Left ventricle myocardium superior (tissue), 1 donor: ENCODE measurements at places on chromosomes 6 and 20.

GRCh38 chr6:40585651-40586269 is 1.4 kb downstream of the LRFN2 start:
- no peak for DNase-seq

GRCh38 chr6:145562771-145563615 is 172.3 kb downstream of the EPM2A start:
- no peak for DNase-seq

DNA sequence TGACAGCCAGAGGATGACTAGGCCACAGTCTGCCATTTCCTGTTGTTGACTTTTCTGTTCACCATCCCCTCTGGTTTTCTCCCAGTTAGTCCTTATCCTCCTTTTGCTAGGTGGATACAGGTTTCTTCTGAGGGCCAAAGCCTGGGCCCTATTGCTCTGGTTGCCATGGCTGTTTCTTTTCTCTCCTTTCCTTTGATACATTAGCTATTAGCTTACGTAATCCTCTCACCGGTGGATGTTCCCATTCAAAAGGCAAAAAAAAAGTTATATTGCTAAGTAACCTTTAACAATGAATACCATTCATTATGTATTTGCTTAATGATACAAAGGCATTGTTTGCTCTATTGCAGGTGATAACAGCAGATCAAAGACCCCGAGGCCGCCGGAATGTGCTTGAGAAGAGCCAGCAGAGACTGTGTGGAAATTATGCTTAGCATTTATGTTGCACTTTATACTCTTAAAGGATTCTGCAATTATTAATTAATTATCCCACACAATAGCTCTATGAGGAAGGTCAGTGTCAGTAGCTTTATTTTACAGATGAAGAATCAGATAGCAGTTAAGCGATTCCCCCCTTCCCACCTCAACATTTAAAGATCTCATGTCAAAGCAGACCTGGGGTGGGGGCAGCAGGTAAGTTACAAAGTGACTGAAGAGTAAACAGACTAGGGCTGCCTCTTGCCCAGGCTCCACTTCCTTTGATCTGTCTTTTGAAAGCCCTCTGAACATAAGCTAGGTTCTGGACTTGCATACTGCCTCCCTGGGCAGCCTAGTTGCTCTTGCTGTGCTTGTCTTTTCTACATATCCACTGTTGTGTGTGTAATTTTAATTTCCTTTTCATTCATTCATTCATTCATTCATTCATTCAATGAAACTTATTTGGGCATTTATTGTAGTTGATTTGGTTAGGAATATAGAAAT is 14.5 kb upstream of the TFB1M start:
- DNase-seq = no peak

- no peak for DNase-seq
These were observed 24.0 kb upstream of the SERINC1 start for GRCh38 chr6:122495612-122496011.

GRCh38 chr6:33723371-33724085 is 12.0 kb upstream of the UQCC2 start:
- no peak for DNase-seq

GRCh38 chr6:89729818-89730217 is 89.8 kb downstream of the MDN1 start:
- no peak for DNase-seq

DNA sequence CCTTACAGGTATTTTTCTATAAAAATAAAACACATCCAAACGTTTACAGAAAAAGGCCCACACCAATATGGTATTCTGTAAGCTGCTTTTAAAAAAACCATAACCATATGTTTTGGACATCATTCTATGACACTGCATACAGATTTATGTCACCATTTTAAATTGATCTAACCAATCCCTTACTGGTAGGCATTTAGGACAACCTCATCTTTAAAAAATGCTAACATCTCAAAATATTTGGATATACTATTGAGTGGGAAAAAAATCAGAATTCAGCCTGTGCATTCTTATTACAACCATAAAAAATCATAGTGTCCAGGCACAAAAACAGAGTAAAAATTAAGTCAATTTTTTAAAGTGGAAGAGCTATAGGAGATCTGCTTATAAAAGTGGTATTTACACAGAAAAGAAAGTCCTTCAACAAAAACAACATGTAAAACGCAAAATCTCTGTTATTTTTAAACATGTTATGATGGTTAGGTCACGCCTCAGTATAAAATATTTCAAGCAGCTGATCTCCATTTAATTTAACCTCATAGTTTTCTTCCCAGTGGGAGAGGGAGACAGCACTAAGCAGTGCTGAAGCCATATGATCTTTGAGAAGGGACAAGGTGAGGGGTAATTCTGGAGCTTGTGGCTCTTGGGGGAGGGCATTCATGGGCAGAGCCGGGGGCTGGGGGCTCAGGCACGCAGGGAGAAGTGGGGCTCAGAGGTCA is 21.2 kb downstream of the TRAM2 start:
- no peak for DNase-seq

DNA sequence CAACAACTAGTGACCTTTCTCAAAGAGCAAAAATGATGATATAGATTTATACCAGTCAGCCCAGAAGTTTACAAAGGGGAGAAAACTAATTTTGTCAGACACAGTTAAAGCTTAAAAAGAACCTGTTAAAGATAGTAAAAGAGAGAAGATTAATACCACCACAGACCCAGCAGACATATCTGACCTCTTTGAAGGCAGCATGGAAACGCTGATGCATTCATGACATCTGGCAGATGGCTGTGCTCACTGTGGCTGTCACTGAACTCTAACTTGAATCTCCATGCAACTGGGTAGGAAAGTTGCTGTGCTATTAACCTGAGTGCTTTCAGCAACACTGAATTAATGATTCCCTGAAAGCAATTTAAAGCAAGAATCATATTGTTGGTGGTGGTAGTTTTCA is 159.8 kb upstream of the PRDM1 start:
- no peak for DNase-seq

GRCh38 chr20:23444859-23445258 is 5.4 kb downstream of the CSTL1 start:
- no peak for DNase-seq

GRCh38 chr20:59359906-59360725 is 59.7 kb downstream of the EDN3 start:
- DNase-seq = no peak

DNA sequence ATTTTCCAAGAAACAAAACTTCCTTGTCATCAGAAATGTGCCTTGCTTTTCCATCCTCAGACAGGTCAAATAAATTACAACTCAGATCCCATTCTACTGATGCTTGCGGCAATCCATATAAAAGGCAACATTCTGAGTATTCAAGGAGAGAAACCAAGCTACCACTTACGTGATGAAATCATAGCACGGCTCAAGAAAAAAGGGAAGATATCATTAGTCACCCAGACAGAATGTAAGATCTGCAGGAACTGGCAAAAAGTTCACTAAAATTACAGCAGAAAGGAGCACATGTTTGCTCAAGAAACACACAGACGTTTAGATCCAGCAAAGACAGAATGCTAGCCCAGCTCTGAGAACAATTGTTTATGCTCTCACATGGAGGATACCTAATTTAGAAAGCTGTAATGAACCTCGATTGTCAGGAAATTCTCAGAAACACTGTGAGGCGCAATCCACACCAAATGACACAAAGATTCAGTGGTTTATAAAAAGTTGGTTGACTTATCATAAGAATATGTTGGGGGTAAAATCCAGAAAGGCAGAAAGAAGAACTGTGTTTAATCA is 304.2 kb downstream of the ADGRG6 start:
- DNase-seq = no peak

- DNase-seq = peak; percentile 88
These were observed 44.9 kb downstream of the SNAI1 start for GRCh38 chr20:50027611-50028105.

- no peak for DNase-seq
These were observed 140.3 kb upstream of the EYA4 start for GRCh38 chr6:133100865-133101264.

DNA sequence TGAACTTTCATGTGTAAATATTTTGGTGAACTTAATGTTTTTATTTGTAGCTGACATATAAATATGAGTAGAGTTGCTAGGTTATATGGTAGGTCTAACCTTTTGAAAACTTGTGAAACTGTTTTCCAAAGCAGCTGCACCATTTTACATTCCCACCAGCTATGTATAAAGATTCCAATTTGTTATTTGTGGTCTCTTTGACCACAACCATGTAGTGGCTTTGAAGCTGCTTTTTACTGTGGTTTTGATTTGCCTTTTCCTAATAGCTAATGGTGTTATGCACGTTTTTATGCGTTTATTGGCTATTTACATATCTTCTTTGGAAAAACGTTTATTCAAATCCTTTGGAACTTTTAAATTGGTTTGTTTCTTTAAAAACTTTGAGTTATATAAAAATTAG is 10.3 kb downstream of the CST3 start:
- no peak for DNase-seq

DNA sequence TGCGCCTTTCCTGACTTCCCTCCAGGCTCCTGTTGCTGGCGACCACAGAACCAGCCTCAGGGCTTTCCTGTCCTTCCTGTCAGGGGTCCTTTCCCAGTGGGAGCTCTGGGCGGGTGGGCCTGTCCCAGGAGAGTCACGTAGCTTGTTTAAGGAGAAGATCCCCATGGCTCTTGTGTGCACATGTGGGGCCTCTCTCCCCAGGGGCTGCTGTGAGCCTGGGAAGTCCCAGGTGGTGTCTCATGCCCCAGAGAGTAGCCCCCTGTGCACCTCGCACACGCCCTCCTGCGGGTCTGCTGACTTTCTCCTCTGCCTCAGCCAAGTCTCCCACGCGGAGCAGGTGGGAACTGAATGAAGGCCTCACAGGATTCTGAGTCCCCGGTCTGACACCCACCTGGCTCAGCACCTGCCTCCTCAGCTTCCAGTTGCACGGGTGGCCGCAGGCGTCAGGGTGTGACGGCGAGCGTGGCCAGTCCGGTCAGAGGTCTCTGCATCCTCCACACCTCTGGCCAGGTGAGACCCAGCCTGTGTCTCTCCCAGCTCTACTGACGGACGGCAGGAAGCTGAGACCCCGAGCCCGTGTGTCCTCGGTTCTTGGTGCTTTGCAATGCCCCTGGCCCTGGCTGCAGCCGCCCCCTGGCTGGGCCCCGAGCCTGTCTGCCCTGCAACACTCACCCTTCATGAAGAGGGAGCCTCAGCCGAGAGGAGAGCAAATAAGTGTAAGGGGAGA is 5.6 kb upstream of the NKAIN4 start:
- no peak for DNase-seq

DNA sequence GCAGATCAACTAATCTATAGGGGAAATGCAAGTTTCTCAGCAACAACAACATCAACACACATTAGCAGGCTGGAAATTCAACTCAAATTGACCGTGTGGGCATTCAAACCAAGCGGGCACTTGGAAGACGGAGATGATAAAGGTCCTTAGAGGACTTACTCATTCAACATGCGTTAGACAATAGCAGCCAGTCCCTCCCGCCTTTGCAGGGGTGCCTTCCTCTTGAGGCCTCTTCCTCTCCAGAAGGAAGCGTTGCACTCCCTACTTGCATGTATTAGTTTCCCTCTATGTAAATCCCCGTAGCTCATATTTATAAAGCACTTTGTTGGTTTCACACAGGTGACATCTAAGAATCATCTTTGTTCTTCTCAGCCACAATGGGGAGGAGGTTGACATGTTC is 300.8 kb upstream of the STXBP5 start:
- DNase-seq = no peak

GRCh38 chr6:43723737-43724295 is 36.2 kb upstream of the MRPS18A start:
- peak; percentile 71 for DNase-seq
